Activated naive CD4-positive, alpha-beta T cell treated with anti-CD3 and anti-CD28 coated beads, Interleukin-2, amount 50 U/mL, for 16 hours (primary cell): ENCODE measurements at places on chromosomes 16 and 17.

DNA sequence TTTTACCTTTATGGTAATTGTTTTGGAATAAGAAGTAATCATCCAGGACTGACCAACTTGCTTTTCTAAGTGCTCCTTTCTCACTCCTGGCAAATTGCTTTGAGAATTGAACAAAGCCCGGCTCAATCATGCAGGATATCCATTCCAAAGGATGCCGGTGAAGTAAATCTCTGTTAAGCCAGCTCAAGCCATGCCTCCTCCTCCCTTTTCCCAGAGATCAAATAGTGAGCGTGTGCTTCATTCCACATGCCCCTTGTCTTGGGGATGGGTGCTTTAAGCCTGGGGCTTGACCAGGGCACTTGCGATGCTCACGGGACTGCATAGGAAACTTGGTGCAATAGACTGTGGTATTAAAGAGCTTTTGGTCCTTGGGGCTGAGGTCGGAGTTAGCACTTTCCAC is 90.7 kb downstream of the UTP18 start:
- DNase-seq, result no peak

DNA sequence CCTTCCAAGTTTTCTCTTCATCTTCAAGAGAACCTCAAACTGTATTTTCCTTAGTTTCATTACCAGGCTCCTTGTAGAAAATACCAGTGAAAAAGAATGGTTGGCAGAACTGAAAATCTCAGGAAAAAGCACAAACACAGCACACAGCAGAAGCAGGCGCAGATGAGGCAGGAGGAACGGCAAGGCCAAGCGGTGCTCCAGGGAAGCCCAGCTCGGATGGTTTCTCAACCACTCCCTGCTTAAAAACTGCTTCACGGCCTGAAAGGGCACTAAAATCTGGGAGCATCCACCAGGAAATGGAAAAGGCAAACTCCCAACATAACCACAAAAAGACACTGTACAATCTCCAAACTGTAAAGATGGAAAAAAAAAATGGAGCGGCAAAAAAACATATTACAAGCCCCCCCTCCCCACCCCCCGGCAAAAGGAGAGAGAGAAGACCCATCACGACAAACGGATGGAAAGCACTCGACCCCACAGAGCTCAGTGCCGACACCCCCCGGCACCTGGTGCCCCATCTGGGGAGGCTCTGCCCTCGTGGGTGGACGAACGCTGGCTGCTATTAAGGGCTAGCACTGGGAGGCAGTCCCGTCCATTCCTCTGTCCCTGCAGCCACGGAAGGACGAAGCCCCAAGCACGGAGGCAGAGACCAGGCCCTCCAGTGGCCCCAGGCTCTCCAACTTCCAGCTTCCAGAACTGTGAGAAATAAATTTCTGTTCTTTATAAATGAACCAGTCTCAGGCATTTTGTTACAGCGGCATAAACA is 127.5 kb downstream of the ZNF778 start:
- no peak for DNase-seq

DNA sequence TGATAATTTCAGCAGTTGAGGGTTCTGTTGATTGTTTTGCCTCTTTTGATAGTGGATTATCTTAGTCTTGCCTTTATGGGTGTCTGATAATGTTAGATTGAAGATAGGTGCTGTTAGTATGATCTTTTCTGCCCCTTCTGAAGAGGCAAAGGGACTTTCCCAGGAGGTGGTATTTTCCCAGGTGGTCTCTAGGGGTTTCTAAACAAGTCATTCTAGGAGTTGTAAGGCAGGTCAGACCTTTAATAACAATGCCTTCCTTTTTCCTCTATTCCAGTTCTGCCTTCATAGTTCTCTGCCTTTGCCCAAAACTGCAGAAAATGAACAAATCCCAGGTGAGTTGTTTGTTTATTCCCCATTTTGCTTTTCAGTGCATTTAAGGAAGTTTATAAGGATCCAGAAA is 4.3 kb downstream of the ZFP1 start:
- DNase-seq, result no peak

DNA sequence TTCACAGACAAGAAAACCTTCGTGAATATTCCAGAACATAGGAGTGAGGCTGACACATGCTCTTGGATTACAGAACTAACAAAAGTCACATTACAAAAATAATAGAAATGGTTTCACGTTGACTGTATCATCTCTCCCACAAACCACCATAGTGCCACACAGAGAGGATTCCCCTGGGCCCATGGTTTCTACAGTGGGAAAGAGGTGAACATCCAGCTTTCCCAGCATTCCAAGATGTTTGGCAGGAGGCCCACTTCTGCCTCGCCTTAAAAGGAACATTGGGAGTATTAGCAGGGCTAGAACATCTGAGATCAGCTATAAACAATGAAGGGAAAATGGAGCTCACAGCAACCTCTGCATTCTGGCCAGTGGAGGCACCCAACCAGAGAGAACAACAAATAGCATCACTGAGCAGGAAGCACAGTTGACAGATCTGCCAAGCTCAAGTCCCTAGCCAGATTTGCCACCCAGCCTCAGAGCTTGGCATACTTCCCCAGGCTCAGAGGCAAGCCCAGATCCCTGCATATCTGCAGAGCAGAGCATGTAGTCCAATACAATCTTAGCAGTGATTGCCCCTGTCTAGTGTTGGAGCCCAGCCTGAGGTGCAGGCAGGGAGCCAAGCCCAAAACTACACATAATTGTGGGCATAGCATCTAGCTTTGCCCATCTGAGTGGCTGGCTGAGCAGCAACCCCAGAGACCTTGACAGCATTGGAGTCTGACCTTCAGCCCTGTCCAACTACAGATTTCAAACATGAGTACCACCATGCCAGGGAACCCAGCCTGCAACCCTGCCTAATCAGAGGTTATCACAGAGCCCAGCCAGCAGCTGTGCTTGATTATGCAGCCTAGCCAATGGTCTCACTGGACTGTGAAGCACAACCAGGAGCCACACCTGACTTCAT is 260.4 kb downstream of the CEP112 start:
- DNase-seq, result no peak
